ENCODE measurements at places on chromosomes 16 and 17. TPM values are rescaled to one million over a fixed set of nuclear protein-coding genes. Genes with fewer than 3 reads are reported as not detected.
A peak's percentile ranks its signal among the peaks of the same experiment; 100 is the strongest.

DNA sequence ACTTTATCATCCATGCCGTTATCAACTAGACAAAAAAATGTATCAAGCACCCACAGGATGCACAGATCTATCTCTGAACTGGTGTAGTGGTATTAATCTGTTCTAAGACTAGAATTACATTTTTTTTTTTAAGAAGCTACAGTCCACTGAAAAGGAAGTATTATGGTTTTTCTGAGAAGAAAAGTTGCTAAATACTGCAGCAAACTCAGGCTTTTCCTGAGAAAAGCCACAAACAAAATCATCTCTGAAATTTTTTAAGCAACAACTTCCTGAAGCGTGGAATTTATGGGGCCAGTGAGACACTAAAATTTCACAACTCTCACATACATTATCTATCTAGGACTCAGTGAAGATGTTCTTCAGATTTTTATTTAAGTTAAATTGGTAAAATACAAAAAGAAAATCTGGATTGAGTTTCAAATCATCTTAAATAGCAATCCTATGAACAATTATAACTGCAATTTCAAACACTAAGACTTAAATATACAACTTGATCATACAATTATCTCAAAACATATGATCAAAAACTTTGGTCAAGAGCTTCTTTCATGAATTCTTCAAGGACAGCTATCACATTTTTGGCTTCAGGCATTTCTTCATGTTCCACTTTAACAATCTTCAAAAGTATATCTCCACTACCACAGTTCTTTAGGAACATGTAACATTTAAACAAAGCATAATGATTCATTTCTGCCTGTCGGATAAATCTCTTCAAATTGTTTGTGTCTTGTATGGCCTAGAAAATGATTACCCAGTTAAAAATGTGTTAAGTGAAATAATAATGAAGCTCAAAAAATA is 10.5 kb downstream of the C17orf75 start:
- DNase-seq: no peak

DNA sequence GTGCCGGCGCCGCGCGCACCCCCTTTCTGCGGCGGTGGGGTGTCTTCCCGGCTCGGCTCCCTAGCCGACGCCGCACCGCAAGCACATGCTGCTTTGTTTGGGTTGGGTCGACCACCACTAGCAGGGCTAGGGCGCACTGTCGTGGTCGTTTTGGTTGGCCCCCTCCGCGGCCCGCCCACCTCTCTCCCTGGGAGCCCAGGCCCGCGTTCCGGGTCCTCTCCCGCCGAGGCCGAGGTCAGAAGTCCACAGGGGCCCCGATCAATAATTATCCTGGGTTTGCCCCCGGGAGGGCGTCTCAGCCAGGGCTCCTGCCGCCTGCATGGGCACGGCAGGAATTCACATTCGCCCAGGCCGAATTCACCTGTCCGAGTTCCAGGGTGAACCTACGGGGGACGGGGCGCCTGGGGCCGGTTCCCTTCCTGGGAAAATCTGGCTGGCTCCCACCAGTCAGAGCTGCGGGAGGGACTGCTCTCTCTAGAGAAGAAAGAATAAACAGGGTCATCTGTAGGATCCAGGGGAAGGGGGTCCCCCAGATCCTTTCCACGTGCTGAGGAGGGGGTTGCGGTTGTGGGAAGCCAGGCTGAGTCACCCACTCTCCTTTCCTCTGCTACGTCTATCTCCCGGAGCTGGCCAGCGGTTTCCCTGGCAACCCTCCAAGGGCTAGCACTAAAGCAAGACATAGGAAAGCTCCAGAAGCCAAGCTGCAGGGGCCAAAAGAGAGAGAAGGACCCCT is 584 bp upstream of the STAT5B start:
- DNase-seq: peak; percentile 84

DNA sequence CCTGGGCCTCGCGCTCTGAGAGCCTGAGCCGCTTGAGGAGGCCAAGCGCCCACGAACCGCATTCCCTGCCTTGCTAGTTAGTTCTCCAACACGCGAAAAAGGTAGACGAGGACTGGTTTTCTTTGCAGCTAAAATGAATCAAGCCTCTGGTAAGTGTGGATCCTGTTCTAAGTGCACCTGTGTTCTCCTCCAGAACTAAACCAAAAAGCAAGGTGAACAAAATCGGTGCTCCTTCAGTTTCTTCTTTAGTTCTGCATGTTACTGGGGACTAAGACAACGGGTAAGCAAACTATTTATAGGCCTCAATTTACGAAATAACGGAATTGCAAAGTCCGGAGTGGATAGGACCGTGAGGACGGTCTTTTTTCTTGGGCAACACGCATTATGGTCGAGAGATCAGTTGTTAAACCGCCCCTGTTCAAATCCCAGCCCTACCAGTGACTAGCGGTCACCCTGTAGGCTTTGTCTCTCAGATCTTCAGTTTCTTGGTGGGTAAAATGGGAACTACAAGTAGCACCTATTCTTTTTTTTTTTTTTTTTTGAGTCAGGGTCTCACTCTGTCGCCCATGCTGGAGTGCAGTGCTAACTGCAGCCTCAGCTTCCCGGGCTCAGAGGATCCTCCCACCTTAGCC is 993 bp upstream of the ANKRD11 start:
- no peak for DNase-seq

PDP2 gene
- 23.2 TPM for total RNA-seq

CD300E gene
- 0.53 TPM for total RNA-seq

COX4I1 gene
- 793 TPM for total RNA-seq

GRAP gene
- 2.5 TPM for total RNA-seq
